ENCODE measurements at places on chromosomes 5 and 9.

DNA sequence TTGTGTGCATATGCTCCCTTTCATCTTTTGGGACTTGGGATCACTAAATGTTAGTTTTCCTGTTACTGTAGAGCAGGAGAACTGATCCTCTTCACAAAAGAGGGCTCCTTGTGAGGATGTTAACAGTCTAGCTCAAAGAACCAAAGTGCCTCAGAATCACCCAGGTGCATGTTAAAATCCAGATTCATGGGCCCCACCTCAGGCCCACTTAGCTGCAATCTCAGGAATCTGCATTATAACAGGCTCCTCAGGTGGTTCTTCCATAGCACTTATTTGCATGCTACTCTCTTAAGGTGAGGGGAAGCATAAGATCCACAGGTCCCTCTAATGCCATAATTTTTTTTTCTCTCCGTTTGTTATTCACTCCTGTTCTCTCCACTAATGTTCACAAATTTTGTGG is 14.8 kb upstream of the MEF2C start:
- no peak for DNase-seq

- DNase-seq: no peak
Observed at GRCh38 chr5:149358294-149358651, 427 bp downstream of the PCYOX1L start.

DNA sequence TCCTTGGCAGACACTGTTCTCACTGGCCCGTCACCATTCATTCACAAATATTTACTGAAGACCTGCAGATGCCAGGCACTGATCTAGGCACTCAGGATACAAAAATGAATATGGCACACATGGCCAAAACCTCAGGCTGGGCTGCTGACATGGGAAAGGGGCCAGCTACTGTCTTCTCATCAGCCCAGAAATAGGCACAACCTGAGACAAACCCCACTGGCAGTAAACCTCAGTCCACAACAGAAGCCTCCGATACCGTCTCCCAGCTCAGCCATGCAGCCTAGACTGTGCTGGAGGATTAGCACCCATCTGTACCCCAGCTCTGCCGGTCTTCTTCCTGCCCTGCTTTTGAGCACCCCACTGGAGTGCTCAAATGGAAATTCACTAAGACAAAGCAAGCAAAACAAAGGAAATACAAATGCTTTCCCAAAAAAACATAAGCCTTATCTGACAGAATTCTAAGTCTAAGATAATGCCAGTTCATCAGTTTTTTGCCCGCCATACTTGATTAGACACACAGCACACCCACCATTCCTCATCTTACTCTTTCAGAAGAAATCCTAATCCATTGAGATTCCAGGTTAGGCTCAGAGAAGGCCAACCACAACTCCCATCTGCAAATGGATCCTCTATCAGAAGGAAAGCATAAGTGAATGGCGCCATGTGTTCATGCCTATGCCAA is 8.2 kb downstream of the P4HA2 start:
- no peak for DNase-seq

DNA sequence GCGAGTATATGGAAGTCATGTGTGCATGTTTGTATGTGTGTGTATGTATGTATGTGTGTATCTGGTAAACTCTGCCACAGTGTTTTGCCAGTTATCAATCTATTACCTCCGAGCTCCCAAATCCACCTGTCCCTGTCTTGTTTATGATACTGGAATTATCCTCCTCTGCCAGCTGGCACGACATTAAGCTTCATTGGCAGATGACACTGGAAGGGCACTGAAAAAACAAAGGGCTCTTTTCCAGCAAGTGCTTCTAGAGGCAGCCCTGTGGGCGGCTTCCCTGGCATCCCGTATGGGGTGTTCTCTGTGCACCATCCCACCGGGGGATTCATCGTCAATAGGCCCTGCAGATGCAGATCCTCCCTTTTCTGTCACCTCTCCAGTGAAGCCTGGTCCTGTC is 221.5 kb downstream of the MSX2 start:
- DNase-seq: no peak

DNA sequence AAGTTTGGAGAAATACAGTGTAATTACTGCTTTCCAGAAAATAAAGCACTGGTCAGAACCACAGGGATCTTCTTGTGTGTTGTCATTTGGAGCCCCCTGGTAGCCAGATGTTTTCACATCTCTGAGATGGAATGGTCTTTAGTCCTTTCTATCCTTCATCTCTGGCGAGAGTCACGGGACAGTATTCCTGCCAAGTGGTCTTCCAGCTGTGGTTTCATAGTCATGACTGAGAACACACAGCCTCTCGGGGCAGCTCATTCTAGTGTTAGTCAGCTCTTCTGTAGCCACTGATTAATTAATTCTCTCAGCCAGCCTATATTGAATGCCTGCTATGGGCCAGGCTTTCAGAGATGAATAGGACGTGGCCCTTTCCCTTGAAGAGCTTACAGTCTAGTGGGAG is 34.1 kb downstream of the HMGXB3 start:
- DNase-seq: no peak

DNA sequence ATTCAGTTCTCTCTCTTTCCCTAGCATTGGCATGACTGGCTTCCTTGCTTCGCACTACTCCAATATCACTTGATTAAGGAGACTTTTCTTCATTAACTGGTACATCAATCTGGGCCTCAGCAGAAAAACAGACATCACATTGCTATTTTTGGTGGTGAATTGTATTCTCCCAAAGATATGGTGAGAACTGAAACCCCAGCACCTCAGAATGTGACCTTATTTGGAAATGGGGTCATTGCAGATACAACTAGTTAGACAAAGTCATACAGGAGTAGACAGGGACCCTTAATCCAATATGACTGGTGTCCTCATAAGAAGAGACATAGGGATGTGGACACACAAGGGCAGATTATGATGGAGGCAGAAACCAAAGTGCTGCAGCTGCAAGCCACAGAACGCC is 7.5 kb upstream of the RAD23B start:
- DNase-seq: no peak

GRCh38 chr5:35129921-35130485 is 82.3 kb upstream of the AGXT2 start:
- DNase-seq: peak; percentile 11

GRCh38 chr5:174533751-174534241 is 190.6 kb upstream of the MSX2 start:
- peak; percentile 34 for DNase-seq

GRCh38 chr9:7823651-7824050 is 24.1 kb upstream of the DMAC1 start:
- no peak for DNase-seq

- no peak for DNase-seq
Observed at GRCh38 chr5:33675958-33676464, 215.8 kb downstream of the ADAMTS12 start.

DNA sequence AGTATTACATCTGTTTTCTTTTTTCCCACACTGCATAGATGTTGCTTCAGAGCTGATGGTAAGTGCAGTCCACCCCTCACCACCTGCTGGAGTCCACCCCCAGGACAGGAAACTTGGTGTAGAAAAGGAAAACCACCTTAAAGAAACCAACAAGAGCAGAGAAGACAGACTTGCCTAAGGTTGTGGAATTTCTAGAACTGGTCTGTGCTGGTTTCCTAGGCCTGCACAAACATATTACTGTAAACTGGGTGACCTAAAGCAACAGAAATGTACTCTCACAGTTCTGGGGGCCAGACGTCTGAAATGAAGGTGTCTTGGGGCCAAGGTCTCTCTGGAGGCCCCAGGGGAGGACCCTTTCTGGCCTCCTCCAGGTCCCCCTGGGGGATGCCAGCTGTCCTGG is 293.4 kb upstream of the IRX1 start:
- DNase-seq: no peak

- no peak for DNase-seq
Observed at GRCh38 chr9:136577941-136578625, 32.2 kb upstream of the NOTCH1 start.

DNA sequence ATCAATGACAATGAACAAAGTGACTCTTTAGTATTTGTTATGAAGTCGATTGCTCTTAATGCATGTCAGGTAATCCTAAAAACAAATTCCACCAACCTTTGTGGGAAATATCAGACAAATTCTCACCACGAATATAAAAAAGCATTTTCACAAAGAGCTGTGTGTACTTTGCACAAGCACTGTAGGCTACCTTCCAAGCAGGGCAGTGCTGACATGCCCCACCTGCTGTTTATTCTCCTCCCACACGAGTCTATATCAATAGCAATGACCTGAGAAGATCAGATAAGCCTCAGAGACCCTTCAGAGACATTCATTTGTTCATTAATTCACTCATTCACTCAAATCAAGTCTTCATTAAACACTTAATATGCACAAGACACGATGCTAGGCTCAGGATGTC is 469.1 kb downstream of the ZSWIM6 start:
- DNase-seq: no peak

GRCh38 chr5:177141496-177141895 is 7.9 kb downstream of the NSD1 start:
- DNase-seq: no peak

DNA sequence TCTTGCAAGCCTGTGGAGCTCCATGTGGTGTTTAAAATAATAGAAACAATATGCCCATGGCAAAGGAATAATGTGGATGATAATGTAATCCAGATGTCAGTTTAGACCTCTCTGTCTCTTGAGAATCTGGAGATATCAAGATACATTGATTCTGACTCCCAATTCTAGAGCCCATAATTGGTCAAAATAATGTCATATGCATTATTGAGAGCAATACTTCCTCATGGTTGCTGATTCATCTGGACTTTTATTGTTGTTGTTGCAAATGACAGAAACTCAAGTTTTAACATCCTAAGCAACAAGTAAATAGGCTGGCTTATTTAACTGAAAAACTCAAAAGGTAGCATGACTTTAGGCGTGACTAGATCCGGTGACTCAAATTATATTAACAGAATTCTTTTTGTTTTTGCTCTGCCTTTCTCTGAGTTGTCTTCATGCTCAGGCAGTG is 152.1 kb downstream of the PCSK1 start:
- no peak for DNase-seq

- no peak for DNase-seq
Observed at GRCh38 chr9:68832861-68833518, 128.0 kb downstream of the PIP5K1B start.

- DNase-seq: no peak
Observed at GRCh38 chr9:84573083-84573482, 96.4 kb upstream of the NTRK2 start.

DNA sequence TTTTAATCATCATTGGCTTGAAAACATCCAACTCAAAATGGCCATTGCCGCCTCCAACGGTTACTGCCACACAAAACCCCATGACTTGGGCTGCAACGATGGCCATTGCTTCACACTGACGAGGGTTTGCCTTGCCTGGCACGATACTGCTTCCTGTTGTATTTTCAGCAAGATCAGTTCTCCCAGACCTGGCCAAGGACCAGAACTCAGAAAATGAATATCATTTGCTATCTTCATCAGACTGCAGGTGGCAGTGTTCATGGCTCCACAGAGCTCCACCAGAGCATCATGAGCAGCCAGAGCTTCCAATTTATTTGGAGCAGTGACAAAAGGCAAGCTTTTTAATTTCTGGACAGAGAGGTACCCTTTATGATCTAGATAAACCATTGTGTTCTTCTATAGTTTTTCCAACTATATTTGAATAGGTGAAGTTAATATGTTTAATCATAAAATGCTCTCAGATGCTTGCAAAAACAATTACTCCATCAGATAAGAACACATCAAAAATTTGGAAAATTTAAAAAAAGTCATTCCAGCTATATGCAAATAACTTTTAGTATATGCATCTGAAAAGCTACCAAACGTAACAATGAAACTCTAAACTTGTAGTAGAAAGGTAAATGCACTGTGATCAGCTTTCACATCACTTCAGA is 10.4 kb downstream of the AMACR start:
- peak; percentile 59 for DNase-seq

DNA sequence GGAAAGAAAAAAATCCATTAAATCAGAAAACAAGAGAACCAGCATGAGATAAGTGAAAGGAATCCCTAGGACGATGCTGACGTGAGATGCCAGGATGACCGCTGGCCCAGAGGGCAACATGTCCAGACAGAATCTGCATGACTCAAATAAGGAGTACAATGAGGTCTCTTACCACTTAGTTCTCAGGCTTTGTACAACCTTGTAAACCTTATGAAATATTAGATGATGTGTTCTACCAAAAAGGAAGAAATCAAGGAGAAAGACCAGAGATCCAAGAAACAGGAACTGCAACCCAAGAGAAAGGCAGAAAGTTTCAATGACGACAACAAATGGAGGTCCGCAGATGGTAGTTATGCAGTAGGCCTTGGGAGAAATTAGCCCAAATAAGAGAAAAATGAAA is 2.8 kb upstream of the GPR150 start:
- no peak for DNase-seq

DNA sequence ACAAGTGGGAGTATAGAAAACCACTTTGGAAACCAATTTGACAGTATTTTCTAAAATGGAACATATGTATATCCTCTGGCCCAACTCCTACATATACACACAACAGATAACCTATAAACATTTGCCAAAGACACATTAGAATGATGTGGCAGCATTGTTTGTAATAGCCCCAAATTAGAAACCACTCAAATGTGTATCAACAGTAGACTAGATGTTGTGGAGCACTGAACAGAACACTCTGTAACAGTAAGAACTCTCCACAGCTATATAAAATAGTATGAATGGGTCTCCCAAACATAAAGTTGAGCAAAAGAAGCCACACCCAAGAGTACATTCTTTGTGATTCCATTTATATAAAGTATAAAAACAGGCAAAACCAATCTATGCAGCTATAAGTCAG is 6.1 kb downstream of the ZNF622 start:
- DNase-seq: no peak

- DNase-seq: peak; percentile 29
Observed at GRCh38 chr5:43631182-43631910, 28.4 kb downstream of the NNT start.

DNA sequence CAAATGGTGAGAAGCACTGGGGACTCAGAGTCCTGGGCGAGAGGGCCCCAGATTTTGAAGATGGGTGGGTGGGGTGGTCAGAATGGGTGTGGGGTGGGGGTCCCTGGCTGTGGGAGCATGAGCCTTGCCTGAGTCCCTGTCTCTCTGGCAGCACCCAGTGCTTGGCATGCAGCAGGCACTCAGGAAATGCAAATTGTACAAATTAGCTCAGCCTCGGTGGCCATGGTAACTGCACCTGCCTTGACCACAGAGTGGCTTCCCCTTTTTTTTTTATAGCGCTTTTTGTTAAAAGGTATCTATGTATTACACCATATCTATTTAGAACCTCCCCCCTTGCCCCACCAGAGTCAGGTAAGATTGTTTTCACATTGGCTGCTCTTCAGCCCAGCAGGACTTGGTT is 19.2 kb upstream of the PITX1 start:
- no peak for DNase-seq

DNA sequence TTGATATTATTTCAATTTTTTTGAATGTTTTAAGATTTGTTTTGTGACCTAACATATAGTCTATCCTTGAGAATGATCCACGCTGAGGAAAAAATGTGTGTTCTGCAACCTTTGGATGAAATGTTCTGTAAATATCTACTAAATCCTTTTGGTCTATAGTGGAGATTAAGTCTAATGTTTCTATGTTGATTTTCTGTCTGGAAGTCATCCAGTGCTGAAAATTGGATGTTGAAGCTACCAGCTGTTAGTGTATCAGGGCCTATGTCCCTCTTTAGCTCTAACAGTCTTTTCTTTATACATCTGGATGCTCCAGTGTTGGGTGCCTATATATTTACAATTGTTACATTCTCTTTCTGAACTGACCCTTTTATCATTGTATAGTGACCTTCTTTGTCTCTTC is 422.3 kb downstream of the TMEM232 start:
- DNase-seq: no peak

GRCh38 chr9:1683951-1684350 is 331.2 kb upstream of the SMARCA2 start:
- DNase-seq: no peak

All from hepatic stellate cell (primary cell).